Left lung (tissue), 14 donors: ENCODE measurements at places on chromosomes 3 and 15.

DNA sequence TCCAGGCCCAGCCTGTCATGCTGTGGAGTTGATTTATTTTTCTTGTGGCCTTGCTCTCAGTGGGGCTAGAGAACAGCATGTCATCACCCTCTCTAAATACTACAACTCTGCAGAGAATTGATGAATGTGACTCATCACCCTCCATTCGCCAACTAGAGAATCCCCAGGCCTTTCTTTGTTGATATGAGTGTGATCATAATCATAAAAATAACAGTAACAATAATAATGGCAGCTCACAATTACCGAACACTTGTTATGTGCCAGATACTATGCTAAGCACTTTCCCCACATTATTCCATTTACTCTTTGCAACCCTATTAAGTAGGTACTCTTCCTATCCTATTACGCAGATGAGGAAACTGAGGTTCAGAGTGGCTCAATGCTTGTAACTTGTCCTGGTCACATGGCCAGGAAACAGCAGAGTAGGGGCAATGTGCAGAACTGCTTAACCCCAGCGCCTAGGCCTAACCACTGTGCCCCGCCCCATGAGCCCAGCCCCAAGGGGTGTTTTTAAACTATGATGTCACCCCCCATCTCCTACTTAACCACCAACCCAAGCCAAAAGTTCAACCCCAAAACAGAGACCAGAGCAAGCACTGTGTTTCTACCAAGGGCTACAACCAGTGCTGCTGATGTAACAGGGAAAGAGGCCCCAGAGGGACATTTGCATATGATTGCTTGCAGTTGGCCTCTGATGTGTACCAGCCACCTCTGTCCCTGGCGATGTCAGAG lies 104.5 kb downstream of the ADCY5 start:
- no peak overlapping the region for H3K27ac ChIP-seq
- no peak overlapping the region for H3K4me3 ChIP-seq
- no peaks in the 10 kb centered on the region for H3K36me3 ChIP-seq
- no peak for DNase-seq

DNA sequence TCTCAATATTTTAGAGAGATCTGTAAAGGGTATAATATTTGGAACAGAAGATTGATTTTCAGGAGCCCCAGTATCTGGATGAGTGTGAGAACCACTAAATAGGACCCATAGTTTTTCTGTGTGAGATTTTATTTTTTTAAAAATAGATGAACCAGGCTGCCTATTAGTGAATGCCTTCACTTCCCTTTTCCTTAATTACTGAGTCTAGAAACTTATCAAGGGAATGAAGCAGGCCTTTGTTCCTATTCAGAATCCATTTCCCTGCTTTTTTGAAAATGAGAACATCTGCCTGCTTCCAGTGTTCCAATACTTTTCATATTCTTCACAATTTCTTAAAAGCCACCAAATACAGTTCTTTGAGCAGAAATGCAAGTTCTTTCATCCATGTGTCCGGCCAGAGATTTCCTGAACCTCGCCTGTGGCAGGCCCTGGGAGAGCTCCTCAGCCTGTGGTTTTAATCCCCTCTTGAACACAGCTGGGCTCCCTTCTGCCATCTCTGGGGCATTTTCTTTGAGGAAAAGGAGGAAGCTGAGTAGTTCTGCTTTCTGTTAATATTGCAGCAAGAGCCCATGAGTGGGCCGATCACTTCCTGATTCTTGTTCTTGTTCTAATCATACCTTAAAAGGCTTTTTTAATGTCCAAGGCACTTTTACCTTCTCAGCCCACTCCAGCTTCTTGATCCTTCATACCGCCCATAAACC lies 4.7 kb downstream of the EHD4 start:
- H3K27ac ChIP-seq = peak overlapping the region; percentile 91
- DNase-seq = no peak
- H3K4me1 ChIP-seq = peaks cover 22% of the 10 kb centered on the region
- H3K36me3 ChIP-seq = no peaks in the 10 kb centered on the region

GRCh38 chr3:10764259-10765051 lies 51.6 kb upstream of the SLC6A11 start:
- H3K4me3 ChIP-seq = no peak overlapping the region
- DNase-seq = no peak
- no peak overlapping the region for H3K27ac ChIP-seq
- H3K36me3 ChIP-seq = no peaks in the 10 kb centered on the region
- H3K4me1 ChIP-seq = no peaks in the 10 kb centered on the region
- peaks cover 61% of the 10 kb centered on the region for H3K27me3 ChIP-seq

- H3K27ac ChIP-seq = peak overlapping the region; percentile 83
- DNase-seq = no peak
- H3K4me1 ChIP-seq = peaks cover 42% of the 10 kb centered on the region
- no peaks in the 10 kb centered on the region for H3K36me3 ChIP-seq
- no peaks in the 10 kb centered on the region for H3K27me3 ChIP-seq
Observed at GRCh38 chr3:39271363-39271914, 8.4 kb downstream of the CX3CR1 start.

GRCh38 chr3:101932326-101933068 lies 83.2 kb downstream of the NFKBIZ start:
- peaks cover 22% of the 10 kb centered on the region for H3K4me1 ChIP-seq
- DNase-seq = no peak
- H3K27ac ChIP-seq = no peak overlapping the region
- H3K27me3 ChIP-seq = no peaks in the 10 kb centered on the region
- no peak overlapping the region for H3K4me3 ChIP-seq

DNA sequence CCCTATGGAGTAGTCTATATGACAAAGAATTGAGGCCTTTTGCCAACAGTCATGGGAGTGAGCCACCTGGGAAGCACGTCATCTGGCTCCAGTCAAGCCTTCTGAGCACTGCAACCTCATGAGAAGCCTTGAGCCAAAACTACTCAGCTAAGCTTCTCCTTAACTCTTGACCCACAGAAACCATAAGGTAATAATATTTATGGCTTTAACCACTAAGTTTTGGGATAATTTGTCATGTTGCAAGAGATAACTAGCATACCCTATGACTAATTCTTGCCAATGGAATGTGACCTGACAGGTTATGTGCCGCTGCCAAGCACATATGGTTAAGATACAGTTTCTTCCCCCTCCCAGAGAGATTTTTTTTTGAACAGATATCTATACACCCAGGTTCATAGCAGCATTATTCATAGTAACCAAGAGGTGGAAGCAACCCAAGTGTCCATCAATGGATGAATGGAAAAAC lies 11.8 kb upstream of the SLC6A11 start:
- H3K36me3 ChIP-seq = no peaks in the 10 kb centered on the region
- H3K27me3 ChIP-seq = peaks cover 22% of the 10 kb centered on the region
- no peaks in the 10 kb centered on the region for H3K4me1 ChIP-seq
- H3K27ac ChIP-seq = no peak overlapping the region
- H3K4me3 ChIP-seq = no peak overlapping the region

DNA sequence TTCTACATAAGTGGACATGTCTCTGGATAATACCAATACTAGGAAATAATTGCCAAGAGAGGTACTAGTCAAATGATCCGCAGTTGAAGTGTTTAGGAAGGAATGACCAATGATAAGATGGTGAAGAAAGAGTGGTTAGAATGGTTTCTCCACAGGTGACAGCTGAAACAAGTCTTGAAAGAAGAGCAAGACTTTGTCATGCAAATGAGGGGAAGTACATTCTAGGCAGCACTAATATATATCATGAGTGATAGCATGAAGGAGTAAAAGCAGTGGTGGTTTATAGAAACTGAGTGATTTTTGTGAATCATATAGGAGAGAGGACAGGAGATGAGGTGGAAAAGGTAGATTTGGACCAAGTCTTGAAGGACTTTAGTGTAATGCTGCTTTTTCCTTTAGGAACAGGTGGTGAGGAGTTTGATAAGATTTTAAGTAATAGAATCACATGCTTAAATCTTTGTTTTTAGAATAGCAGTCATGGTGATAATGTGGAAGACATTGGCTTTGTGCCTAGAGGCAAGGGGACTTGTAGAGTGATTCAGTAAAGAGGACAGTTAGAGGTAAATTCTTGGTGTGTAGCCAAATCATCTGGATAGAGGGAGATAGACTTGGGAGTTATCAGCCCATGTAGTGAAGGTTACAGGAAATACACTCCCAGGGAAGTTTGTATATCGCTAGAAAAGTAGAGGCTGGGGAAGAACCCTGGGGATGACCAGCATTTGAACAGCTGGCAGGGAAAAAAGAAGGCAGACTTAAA lies 31.9 kb downstream of the SLMAP start:
- no peak for DNase-seq
- H3K36me3 ChIP-seq = no peaks in the 10 kb centered on the region

- H3K27ac ChIP-seq = no peak overlapping the region
- no peaks in the 10 kb centered on the region for H3K27me3 ChIP-seq
- H3K4me1 ChIP-seq = no peaks in the 10 kb centered on the region
- no peak for DNase-seq
- no peak overlapping the region for H3K4me3 ChIP-seq
Observed at GRCh38 chr3:182729903-182730674, 63.2 kb upstream of the ATP11B start.

DNA sequence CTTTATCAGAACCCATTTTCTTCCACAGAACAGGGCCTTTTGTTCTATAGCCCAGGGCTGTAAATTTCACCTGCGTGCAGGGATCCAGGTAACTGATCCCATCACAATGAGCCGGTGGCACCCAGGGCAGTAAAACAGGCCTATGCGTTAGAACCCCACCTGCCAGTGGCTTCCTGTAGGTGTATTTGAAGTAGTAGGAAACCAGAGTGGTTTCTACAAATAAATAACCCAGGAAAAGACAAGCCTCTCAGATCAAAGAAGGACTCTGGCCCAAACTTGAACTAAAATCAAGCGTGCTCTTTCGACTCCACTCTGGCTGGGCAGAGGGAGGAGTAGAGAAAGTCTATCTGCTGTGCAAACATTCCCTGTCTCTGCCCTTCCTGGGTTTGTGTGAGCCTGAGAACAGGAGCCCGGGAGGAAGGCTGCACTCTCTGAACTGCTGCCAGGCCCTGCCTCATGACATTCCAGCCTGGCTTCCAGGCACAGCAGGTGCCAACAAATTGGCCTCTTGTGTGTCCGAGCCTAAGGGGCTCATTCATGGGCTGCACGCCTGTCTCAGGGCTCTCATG lies 77.7 kb downstream of the CEMIP start:
- no peak overlapping the region for H3K4me3 ChIP-seq
- peak; percentile 67 for DNase-seq
- no peaks in the 10 kb centered on the region for H3K36me3 ChIP-seq
- no peaks in the 10 kb centered on the region for H3K27me3 ChIP-seq
- peak overlapping the region; percentile 58 for H3K27ac ChIP-seq

DNA sequence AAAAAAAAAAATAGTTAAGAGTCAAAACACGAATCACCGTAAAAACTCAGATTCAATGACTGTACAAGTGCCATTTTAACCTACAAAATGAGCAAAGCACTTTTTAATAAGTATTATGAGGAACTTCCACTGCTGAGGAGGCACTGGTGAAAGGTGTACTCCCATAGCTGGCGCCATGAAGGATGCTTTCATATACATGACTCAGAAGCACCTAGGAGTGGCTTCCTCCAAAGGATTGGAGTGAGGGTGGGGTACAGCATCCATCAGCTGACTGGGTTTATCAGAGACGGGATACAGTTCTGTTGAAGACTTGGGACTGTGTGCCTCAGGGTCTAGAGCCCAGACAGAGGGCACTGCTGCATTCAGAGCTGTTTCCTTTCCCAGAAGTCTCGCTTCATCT lies 60.9 kb upstream of the MEX3B start:
- no peaks in the 10 kb centered on the region for H3K36me3 ChIP-seq
- no peaks in the 10 kb centered on the region for H3K4me1 ChIP-seq
- H3K27ac ChIP-seq = no peak overlapping the region
- no peaks in the 10 kb centered on the region for H3K27me3 ChIP-seq

DNA sequence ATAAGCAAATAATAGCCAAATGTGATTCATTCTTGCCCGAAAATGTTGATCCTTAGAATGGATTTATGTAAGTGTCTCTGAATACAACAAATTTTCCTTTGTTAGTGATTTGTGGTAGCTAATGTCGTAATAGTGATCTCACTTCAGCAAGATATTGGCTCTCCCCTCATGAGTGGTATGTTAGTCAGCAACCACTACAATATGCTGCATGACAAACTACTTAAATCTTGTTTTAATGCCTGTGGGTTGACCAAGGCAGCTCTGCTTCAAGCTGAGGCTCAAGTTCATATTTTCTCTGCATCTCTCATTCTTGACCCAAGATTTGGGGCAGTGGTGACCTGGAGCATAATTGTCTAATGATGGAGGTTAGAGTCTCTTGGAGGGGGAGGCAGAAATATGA lies 49.8 kb upstream of the GALNT15 start:
- H3K36me3 ChIP-seq = no peaks in the 10 kb centered on the region
- DNase-seq = no peak
- H3K4me3 ChIP-seq = no peak overlapping the region
- H3K27me3 ChIP-seq = no peaks in the 10 kb centered on the region

- no peaks in the 10 kb centered on the region for H3K36me3 ChIP-seq
- H3K4me1 ChIP-seq = no peaks in the 10 kb centered on the region
- H3K27me3 ChIP-seq = no peaks in the 10 kb centered on the region
- H3K4me3 ChIP-seq = no peak overlapping the region
- no peak overlapping the region for H3K27ac ChIP-seq
- DNase-seq = no peak
Observed at GRCh38 chr3:143286392-143287010, 166.9 kb downstream of the CHST2 start.

GRCh38 chr15:93656041-93656440 lies 567.0 kb upstream of the RGMA start:
- H3K4me1 ChIP-seq = no peaks in the 10 kb centered on the region
- H3K27ac ChIP-seq = no peak overlapping the region
- H3K4me3 ChIP-seq = no peak overlapping the region

DNA sequence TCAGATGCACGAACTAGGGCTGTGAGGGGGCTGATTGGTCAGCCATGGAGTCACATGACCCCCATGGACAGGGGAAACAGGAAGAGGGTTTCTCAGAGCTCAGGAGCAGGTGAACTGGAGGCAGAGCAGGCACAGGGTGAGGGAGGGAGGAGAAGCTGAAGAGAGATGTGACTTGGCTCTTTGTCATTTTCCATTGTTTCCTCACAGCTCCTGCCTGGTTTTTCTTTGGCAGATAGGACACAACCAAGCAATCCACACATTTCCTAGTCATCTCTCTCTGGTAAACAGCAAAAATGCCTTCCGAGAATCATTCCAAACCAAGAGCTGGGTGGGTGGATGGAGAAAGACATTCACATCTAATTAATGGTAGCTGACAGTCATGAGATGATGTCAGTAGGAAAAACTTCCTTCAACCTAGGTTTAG lies 43.4 kb upstream of the LMCD1 start:
- no peaks in the 10 kb centered on the region for H3K4me1 ChIP-seq
- H3K27me3 ChIP-seq = no peaks in the 10 kb centered on the region
- H3K36me3 ChIP-seq = no peaks in the 10 kb centered on the region

DNA sequence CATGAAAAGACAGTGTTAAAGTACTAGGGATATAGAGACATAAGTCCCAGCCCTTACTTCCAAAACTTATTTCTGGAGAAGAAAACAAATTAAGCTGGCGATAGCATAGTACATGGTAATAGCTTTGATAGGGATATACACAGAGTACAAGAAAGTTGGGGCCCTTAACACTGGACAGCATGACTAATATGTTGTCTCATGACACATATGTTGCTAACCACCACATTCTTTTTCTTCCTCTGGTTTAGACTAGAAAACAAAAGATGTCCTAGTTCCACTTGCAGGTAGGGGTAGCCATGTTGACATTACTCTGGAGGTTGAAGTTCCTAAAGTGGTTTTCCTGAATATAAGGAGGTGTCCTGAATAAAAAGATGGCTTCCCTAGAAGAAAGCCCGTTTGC lies 75.3 kb downstream of the RFX7 start:
- no peaks in the 10 kb centered on the region for H3K4me1 ChIP-seq
- no peak overlapping the region for H3K4me3 ChIP-seq
- no peaks in the 10 kb centered on the region for H3K27me3 ChIP-seq
- H3K36me3 ChIP-seq = peaks cover 8% of the 10 kb centered on the region
- H3K27ac ChIP-seq = no peak overlapping the region
